ENCODE measurements at places on chromosomes 6 and 20. TPM values are rescaled to one million over a fixed set of nuclear protein-coding genes. Genes with fewer than 3 reads are reported as not detected.

DLK2 gene
- 15.0 TPM for polyA plus RNA-seq

CENPW gene
- polyA plus RNA-seq, result 10.4 TPM

SULF2 gene
- 288 TPM for polyA plus RNA-seq

EYA4 gene
- polyA plus RNA-seq, result not detected

SPEF1 gene
- polyA plus RNA-seq, result 0.20 TPM

HUS1B gene
- polyA plus RNA-seq, result not detected

HEY2 gene
- polyA plus RNA-seq, result 0.77 TPM

DNAH8 gene
- not detected for polyA plus RNA-seq

CST2 gene
- not detected for polyA plus RNA-seq

LPA gene
- not detected for polyA plus RNA-seq

NFATC2 gene
- polyA plus RNA-seq, result 0.20 TPM

SYNDIG1 gene
- polyA plus RNA-seq, result 92.0 TPM

DCDC2 gene
- 0.40 TPM for polyA plus RNA-seq

TFB1M gene
- 29.2 TPM for polyA plus RNA-seq

MROH8 gene
- polyA plus RNA-seq, result 3.8 TPM

BIRC7 gene
- not detected for polyA plus RNA-seq

RIPPLY2 gene
- polyA plus RNA-seq, result 54.9 TPM

SLC24A3 gene
- polyA plus RNA-seq, result 1.2 TPM

PXT1 gene
- not detected for polyA plus RNA-seq

ZBTB24 gene
- 2.9 TPM for polyA plus RNA-seq

HMGCLL1 gene
- 13.6 TPM for polyA plus RNA-seq

MOXD1 gene
- polyA plus RNA-seq, result not detected

CENPB gene
- 1.9 TPM for polyA plus RNA-seq

PRSS16 gene
- polyA plus RNA-seq, result 6.3 TPM

FAM184A gene
- 85.8 TPM for polyA plus RNA-seq

SLC26A8 gene
- polyA plus RNA-seq, result 2.9 TPM

LGSN gene
- polyA plus RNA-seq, result 0.65 TPM

RAD21L1 gene
- not detected for polyA plus RNA-seq

CFAP206 gene
- 5.3 TPM for polyA plus RNA-seq

TFAP2D gene
- not detected for polyA plus RNA-seq

EMILIN3 gene
- 0.53 TPM for polyA plus RNA-seq

SLC44A4 gene
- not detected for polyA plus RNA-seq

HCRTR2 gene
- not detected for polyA plus RNA-seq

PLEKHG1 gene
- 0.15 TPM for polyA plus RNA-seq

TTI1 gene
- 4.8 TPM for polyA plus RNA-seq

BTN1A1 gene
- not detected for polyA plus RNA-seq

LPIN3 gene
- not detected for polyA plus RNA-seq

BMP5 gene
- not detected for polyA plus RNA-seq

KCNK15 gene
- 2.7 TPM for polyA plus RNA-seq

THBS2 gene
- polyA plus RNA-seq, result 1.9 TPM

LY6G5C gene
- polyA plus RNA-seq, result 2.4 TPM

ENPP5 gene
- 295 TPM for polyA plus RNA-seq

BNIP5 gene
- polyA plus RNA-seq, result not detected

KIAA0408 gene
- 258 TPM for polyA plus RNA-seq

JPH2 gene
- polyA plus RNA-seq, result not detected

AGER gene
- not detected for polyA plus RNA-seq

PAX1 gene
- not detected for polyA plus RNA-seq

NDRG3 gene
- polyA plus RNA-seq, result 47.9 TPM

MPIG6B gene
- not detected for polyA plus RNA-seq

TNFRSF21 gene
- polyA plus RNA-seq, result 73.4 TPM

SIRT5 gene
- polyA plus RNA-seq, result 13.5 TPM

FOXA2 gene
- polyA plus RNA-seq, result not detected

TUBB1 gene
- not detected for polyA plus RNA-seq

All from Purkinje cell (primary cell).